ENCODE measurements at places on chromosomes 11 and 22. TPM values are rescaled to one million over a fixed set of nuclear protein-coding genes. Genes with fewer than 3 reads are reported as not detected.

STK33 gene
- 1.3 TPM for total RNA-seq

NELL1 gene
- total RNA-seq = not detected

ACCS gene
- total RNA-seq = 6.7 TPM

EXT2 gene
- total RNA-seq = 20.0 TPM

RIMBP3C gene
- not detected for total RNA-seq

GGTLC3 gene
- not detected for total RNA-seq

PTGDR2 gene
- total RNA-seq = 0.23 TPM

DNA sequence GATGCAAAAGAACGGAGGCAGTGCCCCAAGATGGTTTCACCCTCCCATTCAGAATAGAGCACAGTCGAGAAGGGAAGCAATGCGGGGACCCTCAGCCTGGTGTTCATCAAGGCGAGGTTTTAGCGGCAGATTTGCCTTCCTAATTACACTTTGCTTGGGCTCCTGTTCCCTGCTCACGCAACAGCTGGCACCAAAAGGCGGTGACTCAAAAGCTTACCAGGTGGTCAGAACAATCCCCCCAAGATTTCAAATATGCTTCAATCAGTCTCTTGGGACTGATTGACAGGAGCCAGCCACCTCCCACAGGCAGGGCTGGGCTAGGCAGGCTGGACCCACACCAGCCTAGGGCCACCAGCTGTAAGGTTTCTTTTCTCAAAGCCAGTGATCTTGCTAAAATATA, 14.2 kb downstream of the IGSF9B start:
- H3K4me1 ChIP-seq = peaks cover 43% of the 10 kb centered on the region
- no peak for DNase-seq
- no peaks in the 10 kb centered on the region for H3K27me3 ChIP-seq

DNA sequence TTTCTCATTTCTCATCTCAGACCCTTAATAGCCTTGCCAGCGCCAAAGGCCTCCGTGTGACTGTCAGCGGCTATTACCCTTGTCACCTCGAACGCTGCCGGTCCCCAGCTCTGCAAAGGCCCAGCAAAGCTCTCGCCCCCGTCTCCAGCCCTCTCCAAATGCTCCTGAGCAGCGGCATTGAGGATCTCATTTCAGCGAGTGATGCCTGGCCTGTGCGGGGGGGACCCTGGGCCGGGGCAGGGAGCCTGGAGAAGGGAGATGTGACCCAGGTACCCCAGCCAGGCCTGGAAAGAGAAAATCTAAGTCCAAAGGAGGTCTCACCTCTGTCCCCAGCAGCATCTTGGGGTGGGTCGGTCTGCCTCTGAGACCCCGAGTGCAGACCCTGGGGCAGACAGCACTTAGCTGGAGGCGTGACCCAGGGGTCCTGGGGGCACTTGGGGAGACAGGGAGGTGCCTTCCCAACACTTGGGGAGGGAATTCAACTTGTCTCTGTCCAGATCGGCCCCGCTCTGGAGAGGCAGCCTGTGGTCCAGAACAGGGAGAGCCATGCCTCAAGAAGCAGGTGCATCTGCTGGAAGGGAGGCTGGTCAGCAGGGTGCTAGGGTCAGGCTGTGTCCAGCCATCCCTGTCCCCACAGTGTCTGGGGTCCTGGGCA, 521.3 kb downstream of the TBC1D22A start:
- no peaks in the 10 kb centered on the region for H3K4me1 ChIP-seq
- no peaks in the 10 kb centered on the region for H3K27me3 ChIP-seq
- no peaks in the 10 kb centered on the region for H3K36me3 ChIP-seq
- DNase-seq = no peak
- no peak overlapping the region for H3K27ac ChIP-seq
- H3K4me3 ChIP-seq = no peak overlapping the region

DNA sequence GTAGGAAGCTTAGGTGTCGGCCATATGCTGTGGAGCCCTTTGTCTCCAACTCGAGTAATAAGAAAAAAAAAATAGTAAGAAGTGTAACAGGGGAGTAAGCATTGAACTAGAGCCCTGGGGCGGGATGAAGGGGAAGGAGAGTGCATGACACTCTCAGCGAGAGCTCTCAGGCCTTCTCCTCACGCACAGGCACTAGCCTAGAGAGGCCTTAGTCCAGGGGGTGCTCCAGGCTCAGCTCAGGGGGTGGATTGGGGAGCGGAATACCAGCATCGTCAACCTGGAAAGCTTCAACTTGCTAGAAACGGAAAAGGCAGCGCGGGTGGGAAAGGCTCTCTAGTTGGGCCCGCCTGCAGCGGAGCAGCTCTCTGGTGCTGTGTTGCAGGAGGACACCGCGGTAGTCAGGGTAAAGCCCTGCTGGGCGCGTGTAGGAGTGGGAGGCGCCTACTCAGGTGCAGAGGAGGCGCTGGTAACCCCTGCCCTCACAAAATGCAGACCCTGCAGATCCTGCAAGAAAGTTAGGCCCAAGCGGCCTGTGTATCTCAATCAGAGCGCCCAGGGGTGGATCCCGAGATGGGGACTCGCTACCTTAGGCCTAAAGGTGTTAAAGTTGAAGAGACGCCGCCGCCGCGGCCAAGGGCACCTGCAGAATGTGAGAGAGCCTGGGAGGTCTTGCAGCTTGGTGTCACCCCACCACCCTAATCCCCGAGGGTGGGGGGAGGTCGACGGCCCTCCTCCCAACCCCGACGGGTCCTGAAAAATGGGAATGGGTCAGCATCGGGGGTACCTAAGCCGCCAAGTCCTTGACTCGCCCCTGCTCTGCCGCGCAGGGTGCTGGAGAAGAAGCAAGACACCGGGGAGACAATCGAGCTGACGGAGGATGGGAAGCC, 2.8 kb downstream of the SLC17A6 start:
- no peaks in the 10 kb centered on the region for H3K36me3 ChIP-seq
- H3K4me1 ChIP-seq = peaks cover 7% of the 10 kb centered on the region
- H3K27me3 ChIP-seq = peaks cover 74% of the 10 kb centered on the region
- H3K4me3 ChIP-seq = no peak overlapping the region
- DNase-seq = no peak
- no peak overlapping the region for H3K27ac ChIP-seq

GRCh38 chr22:49577168-49578060, 250.3 kb downstream of the BRD1 start:
- H3K27me3 ChIP-seq = no peaks in the 10 kb centered on the region
- no peak for DNase-seq
- H3K4me1 ChIP-seq = no peaks in the 10 kb centered on the region

DNA sequence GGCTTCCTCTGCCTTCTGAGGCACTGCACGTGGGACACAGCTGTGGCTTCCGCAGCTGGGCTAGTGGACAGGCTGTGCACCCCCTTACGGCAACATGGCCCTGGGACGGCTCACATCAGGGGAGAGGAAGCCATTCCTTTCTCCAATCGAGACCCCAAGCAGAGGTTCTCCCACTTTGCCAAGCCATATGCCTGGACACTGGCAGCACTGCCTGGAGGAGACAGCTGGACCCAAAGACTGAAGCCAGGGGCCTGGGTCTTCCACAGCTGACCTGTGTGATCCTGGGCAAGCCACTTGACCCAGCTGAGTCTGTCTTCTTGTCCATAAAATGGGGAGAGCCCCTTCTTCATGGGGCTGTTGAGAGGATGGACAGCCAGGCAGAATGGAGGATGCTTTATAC, 65.4 kb downstream of the SHISAL1 start:
- DNase-seq = no peak
- H3K27me3 ChIP-seq = peaks cover 10% of the 10 kb centered on the region
- no peaks in the 10 kb centered on the region for H3K4me1 ChIP-seq
- H3K36me3 ChIP-seq = no peaks in the 10 kb centered on the region
- no peak overlapping the region for H3K27ac ChIP-seq
- no peak overlapping the region for H3K4me3 ChIP-seq

DNA sequence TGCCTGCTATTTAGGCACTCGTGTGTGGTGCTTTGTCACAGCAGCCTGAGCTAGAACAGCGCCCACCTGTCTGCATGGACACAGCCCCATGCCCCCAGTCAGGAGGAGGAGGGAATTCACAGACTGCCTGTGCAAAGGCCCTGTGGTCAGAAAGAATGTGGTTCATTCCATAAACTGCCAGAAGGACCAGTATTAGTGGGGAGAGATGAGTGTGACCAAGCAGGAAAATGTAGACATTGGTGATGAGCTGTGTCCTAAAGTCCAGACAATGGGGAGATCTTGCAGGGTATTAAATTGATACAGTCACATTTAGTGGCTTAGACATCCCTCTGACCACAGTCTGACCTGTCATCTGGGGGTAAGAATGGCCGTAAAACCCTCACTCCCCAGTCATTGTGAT, 83.7 kb upstream of the LINC01488 start:
- no peaks in the 10 kb centered on the region for H3K27me3 ChIP-seq
- H3K36me3 ChIP-seq = no peaks in the 10 kb centered on the region
- H3K4me1 ChIP-seq = peaks cover 5% of the 10 kb centered on the region
- DNase-seq = no peak

DNA sequence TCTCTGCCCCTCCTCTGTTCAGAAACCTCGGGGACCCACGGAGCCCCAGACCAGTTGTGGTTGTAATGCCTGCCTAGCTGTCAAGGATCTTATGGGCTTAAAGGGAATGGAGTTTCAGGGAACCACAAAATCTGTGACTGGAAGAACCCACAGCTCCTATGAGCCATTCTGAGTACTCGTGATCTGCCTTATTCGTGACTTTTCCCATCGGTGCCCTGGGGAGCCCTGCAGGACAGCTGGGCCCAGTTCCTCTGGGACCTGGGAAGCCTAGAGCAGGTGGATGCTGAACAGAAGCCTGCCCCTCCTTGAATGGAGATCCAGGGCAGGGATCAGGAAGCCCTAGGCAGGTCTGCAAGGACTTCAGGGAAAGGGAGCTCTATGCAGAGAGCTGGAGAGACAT, 42.1 kb upstream of the TTC12 start:
- H3K27ac ChIP-seq = no peak overlapping the region
- peaks cover 2% of the 10 kb centered on the region for H3K27me3 ChIP-seq
- H3K4me1 ChIP-seq = no peaks in the 10 kb centered on the region
- H3K4me3 ChIP-seq = no peak overlapping the region
- no peak for DNase-seq

GRCh38 chr11:12116425-12117032, 6.1 kb downstream of the MICAL2 start:
- H3K4me1 ChIP-seq = peaks cover 33% of the 10 kb centered on the region
- DNase-seq = no peak
- H3K36me3 ChIP-seq = peaks cover 1% of the 10 kb centered on the region
- H3K4me3 ChIP-seq = no peak overlapping the region
- no peaks in the 10 kb centered on the region for H3K27me3 ChIP-seq

- H3K4me3 ChIP-seq = no peak overlapping the region
- H3K27ac ChIP-seq = no peak overlapping the region
- H3K27me3 ChIP-seq = no peaks in the 10 kb centered on the region
Measured at GRCh38 chr11:103714246-103714645, 322.2 kb upstream of the DDI1 start.

DNA sequence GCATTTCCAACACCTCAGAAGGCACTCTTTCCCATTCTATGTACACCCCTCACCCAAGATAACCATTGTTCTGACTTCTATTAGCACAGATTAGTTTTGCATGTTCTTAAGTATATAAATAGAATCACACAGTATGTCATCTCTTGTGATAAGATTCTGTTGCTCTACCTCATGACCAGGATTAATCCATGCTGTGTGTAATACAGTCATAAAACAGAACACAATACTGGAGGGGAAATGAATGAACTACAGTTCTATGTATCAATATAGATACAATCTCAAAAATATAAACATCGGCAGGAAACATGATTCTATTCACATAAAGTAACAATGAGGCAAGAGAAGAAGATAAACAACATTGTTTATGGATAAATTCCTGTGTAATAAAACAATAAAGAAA, 151.5 kb downstream of the ATG16L2 start:
- no peak for DNase-seq
- no peak overlapping the region for H3K4me3 ChIP-seq
- H3K4me1 ChIP-seq = peaks cover 35% of the 10 kb centered on the region

DNA sequence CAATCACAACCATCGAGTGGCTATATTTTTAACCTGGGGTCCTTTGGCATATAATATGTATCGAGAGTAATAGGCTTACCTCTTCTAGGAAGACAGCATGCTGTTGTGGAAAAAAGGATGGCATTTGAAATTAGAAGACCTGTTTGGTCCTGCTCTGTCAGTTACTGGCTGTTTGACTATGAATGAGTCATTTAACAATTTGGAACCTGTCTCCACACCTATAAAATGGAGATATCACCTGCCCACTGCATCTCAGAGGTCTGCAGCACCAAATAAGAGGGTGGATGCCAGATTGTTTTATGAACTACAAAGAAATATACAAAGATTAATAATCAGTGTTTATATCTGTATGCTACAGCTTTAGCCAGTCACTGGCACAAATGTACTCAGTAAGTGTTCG, 60.8 kb downstream of the SLC25A17 start:
- H3K36me3 ChIP-seq = no peaks in the 10 kb centered on the region
- peaks cover 2% of the 10 kb centered on the region for H3K4me1 ChIP-seq
- DNase-seq = no peak
- no peak overlapping the region for H3K4me3 ChIP-seq
- no peaks in the 10 kb centered on the region for H3K27me3 ChIP-seq

- H3K27me3 ChIP-seq = no peaks in the 10 kb centered on the region
- no peak overlapping the region for H3K4me3 ChIP-seq
- H3K4me1 ChIP-seq = peaks cover 9% of the 10 kb centered on the region
- H3K36me3 ChIP-seq = peaks cover 12% of the 10 kb centered on the region
- H3K27ac ChIP-seq = no peak overlapping the region
- DNase-seq = no peak
Measured at GRCh38 chr11:46422588-46422987, 31.0 kb upstream of the CHRM4 start.

DNA sequence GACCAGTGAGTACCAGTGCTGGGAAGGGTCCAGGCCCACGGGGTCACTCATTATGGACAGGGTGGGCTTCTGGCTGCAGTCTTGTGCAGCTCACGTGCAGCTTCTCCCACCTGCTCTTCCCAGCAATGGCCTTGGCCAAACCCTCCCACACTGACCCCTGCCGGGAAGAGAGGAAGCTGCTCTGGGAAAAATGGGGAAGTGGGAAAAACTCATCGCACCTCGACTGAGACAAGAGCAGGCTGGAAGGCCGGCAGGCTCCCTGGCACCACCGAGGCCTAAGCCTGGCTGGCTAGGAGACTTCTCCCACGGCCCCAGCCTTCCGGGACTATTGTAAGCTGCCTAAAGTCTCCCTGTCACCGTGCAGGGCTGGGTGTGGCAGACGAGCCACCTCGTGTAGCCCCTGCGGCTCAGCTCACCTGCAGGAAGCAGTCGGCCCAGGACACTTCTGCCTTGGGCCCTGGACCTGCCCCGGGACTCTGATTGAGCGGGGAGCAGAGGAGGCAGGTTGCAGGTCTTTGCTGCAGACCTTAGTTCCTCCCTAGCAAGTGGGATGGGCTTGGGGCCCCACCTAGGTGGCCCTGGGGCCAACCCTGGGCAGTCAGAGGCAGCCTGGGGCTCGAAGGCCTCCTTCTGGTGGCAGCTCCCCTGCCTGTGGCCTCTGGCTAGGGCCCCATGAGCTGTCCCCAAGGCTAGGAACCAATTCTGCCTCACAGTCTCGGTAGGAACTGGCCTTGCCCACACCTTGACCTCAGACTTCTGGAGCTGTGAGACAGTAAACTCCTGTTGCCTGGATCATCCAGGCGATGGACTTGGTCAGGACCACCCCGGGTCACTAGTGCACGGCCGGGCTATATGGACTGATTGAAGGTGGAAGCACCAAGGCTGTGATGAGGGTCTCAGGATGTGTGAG, 23.1 kb downstream of the MRGPRG start:
- H3K27me3 ChIP-seq = peaks cover 1% of the 10 kb centered on the region
- no peak overlapping the region for H3K27ac ChIP-seq
- no peak for DNase-seq

Measured in activated CD8-positive, alpha-beta T cell treated with anti-CD3 and anti-CD28 coated beads for 36 hours (primary cell).